Adrenal gland (tissue), 19 donors: ENCODE measurements at places on chromosomes 7 and 10. TPM values are rescaled to one million over a fixed set of nuclear protein-coding genes. Genes with fewer than 3 reads are reported as not detected.

- DNase-seq: no peak
- H3K36me3 ChIP-seq: no peaks in the 10 kb centered on the region
- H3K4me1 ChIP-seq: no peaks in the 10 kb centered on the region
- H3K27ac ChIP-seq: no peak overlapping the region
Observed at GRCh38 chr7:132817949-132818348, 241.7 kb upstream of the PLXNA4 start.

GRCh38 chr10:31808258-31809218, 120.1 kb downstream of the ARHGAP12 start:
- H3K4me1 ChIP-seq: no peaks in the 10 kb centered on the region
- DNase-seq: peak; percentile 41
- peak overlapping the region; percentile 59 for H3K4me3 ChIP-seq
- no peaks in the 10 kb centered on the region for H3K27me3 ChIP-seq
- H3K27ac ChIP-seq: peak overlapping the region; percentile 59

DNA sequence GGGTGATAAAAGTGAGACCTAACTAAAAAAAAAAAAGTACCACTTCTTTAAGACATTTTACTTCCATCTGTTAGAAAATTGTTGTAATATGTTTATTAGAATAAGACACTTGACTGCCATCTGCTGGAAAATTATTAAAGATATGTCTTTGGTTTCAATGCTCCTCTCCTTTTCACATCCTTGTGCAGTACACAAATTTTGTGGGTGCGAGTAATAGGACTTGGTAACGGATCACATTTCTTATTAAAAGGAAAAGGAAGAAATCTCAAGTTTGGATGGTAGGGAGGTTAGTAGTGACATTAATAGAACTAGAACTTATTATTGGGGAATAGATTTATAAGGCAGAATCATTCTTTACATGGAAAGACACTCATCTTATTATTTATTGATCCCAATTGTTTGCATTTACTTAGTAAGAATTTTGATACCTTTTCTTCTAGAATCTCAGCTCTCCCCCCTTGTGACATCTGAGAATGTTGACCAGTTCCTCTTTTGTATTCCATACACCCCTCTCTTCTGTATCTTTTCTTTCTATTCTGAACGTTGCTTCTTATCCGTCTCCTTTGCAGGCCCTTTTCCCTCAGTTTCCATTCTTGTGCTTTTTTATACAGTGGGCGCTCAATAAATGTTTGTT, 43.0 kb upstream of the RPA3 start:
- H3K27me3 ChIP-seq: no peaks in the 10 kb centered on the region
- H3K36me3 ChIP-seq: no peaks in the 10 kb centered on the region
- peaks cover 35% of the 10 kb centered on the region for H3K4me1 ChIP-seq
- no peak overlapping the region for H3K4me3 ChIP-seq
- DNase-seq: no peak
- peak overlapping the region; percentile 27 for H3K27ac ChIP-seq

DNA sequence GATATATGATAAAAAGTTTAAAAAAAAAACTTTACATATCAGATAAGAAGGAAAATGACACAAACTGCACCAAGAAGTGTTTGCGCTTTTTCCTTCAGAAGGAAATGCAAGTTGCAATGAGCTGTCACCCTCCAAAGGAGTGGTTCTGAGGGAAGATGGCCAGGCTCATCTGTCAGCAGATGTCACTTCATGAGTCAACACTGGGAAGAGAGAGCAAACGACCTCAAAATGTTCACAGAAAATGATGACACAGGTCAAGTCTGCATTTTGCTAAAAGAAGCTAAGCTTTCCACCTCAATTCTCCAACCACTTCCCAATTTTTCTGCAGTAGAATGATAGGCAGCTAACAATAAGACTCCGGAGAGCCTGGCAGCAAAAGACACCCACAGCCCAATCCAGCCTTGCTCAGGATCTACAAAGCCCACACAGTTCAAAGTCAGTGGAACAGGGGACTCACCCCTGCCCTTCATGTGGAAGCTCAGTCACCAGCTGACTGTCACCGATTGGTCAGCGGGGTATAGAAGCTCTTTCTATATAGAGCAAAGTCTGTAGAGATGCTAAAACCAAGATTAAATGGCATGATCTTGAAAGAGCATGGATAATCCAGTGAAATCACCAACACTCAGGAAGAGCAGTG, 155.1 kb upstream of the NEBL start:
- H3K27ac ChIP-seq: no peak overlapping the region
- H3K4me3 ChIP-seq: no peak overlapping the region
- no peaks in the 10 kb centered on the region for H3K27me3 ChIP-seq
- H3K4me1 ChIP-seq: no peaks in the 10 kb centered on the region
- H3K36me3 ChIP-seq: no peaks in the 10 kb centered on the region

GRCh38 chr10:94240901-94241300, 121.8 kb downstream of the NOC3L start:
- no peak overlapping the region for H3K27ac ChIP-seq
- no peak overlapping the region for H3K4me3 ChIP-seq
- no peaks in the 10 kb centered on the region for H3K36me3 ChIP-seq
- H3K4me1 ChIP-seq: no peaks in the 10 kb centered on the region

DNA sequence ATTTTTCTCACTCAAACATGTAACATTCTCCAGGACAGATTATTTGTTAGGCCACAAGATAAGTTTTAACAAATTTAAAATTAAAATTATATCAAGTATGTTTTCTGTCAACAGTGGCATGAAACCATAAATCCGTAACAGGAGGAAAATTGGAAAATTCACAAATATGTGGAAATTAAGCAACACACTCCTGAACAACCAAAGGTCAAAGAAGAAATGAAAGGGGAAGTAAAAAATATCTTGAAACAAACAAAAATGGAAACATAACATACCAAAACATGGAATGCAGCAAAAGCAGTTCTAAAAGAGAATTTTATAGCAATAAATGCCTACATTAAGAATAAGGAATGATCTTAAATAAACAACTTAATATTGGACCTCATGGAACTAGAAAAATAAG, 147.3 kb downstream of the ZEB1 start:
- H3K4me3 ChIP-seq: no peak overlapping the region
- no peaks in the 10 kb centered on the region for H3K4me1 ChIP-seq
- H3K36me3 ChIP-seq: no peaks in the 10 kb centered on the region
- DNase-seq: no peak

- no peaks in the 10 kb centered on the region for H3K4me1 ChIP-seq
- no peak overlapping the region for H3K27ac ChIP-seq
- DNase-seq: no peak
- no peak overlapping the region for H3K4me3 ChIP-seq
- no peaks in the 10 kb centered on the region for H3K36me3 ChIP-seq
Observed at GRCh38 chr7:16202303-16202702, 219.0 kb downstream of the CRPPA start.

DNA sequence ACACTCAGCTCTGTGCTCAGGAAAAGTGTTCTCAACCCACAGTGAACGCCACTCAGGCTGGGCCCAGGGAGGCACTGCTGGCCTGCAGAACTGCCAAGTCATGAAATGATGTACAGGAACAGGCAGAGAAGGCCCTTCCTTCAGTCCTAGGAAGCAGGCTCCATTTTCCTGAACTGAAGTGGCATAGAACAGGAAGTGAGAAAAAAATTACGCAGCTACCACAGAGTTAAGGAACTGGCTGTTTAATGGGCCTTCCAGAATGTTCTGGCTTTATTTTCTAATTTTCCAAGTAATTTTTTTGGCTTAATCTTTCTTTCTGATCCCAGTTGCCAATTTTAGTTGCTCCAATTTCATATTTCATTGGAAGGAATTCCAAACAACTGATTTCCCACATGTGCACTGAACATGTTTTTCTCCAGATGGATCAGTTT, 39.3 kb downstream of the LRRC18 start:
- no peaks in the 10 kb centered on the region for H3K4me1 ChIP-seq
- no peaks in the 10 kb centered on the region for H3K27me3 ChIP-seq
- no peak overlapping the region for H3K27ac ChIP-seq
- H3K36me3 ChIP-seq: no peaks in the 10 kb centered on the region

DNA sequence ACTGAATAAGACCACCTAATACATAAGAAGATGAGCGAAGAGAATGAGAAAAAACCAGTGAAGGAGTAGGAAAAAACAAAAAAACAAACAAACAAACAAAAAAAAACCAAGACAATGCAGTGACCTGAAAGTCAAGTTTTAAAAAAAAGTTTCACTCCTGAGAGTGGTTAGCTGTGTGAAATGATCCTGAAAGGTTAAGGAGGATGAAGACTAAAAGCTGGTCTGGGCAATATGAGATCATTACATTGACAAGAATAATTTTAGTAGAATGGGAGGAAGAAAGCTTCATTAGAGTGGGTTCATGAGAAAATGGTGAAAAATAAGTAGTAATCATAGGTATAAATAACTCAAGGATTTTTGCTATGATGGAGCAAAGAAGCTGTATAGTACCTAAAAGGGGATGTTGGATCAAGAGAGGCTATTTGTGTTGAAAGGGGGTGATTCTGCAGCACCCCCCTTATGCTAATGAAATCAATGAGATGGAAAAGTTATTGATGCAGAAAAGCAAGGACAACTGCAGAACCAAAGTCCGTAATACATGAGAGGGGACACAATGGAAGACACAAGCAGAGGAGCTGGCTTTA, 80.2 kb downstream of the KMT2C start:
- DNase-seq: no peak
- H3K4me3 ChIP-seq: no peak overlapping the region
- peaks cover 14% of the 10 kb centered on the region for H3K4me1 ChIP-seq
- no peak overlapping the region for H3K27ac ChIP-seq

DNA sequence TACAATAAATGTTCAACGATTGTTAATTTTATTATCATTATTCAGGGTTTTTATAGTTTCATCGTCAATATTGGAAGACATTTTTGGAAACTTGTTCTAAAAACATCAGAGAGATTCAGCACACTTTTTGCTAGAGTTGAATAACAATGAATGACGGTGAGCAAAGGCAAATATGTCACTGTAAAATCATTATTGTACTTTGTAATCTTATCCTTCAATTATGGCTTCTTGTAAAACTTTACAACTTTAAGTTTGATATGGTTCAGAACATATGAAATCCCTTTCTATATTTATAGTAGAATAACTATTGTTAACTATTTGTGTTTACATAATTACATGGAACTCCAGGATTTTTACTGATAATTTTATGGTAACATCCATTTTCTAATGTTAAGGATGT, 167.8 kb upstream of the SEMA3A start:
- H3K27me3 ChIP-seq: no peaks in the 10 kb centered on the region
- no peak overlapping the region for H3K4me3 ChIP-seq
- no peak overlapping the region for H3K27ac ChIP-seq
- H3K4me1 ChIP-seq: no peaks in the 10 kb centered on the region

- H3K27me3 ChIP-seq: no peaks in the 10 kb centered on the region
- no peak overlapping the region for H3K4me3 ChIP-seq
- H3K36me3 ChIP-seq: no peaks in the 10 kb centered on the region
- no peaks in the 10 kb centered on the region for H3K4me1 ChIP-seq
Observed at GRCh38 chr7:79968894-79969293, 165.7 kb upstream of the GNAI1 start.

DNA sequence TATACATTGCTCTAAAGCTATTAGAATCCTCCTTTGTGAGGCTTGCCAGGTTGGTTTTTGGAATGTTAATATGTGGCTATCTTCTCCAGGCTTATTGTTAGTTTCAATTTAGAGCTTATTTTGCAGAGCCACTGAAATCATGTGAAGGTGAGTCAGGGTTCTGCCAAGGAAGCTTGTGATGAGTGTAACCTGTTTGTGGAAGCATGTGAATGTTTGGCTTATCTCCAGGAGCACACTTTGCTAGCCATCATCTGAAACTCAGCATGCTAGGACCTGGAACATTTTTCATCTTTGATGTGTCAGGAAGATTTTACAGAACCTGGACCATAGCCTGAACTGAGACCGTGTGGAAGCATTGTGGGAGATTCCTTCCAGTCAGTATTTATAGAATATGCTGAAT, 197.3 kb downstream of the PPP1R9A start:
- peak; percentile 21 for DNase-seq
- H3K36me3 ChIP-seq: no peaks in the 10 kb centered on the region
- H3K4me3 ChIP-seq: no peak overlapping the region
- H3K4me1 ChIP-seq: no peaks in the 10 kb centered on the region
- no peak overlapping the region for H3K27ac ChIP-seq
- H3K27me3 ChIP-seq: no peaks in the 10 kb centered on the region

- H3K4me3 ChIP-seq: no peak overlapping the region
- DNase-seq: peak; percentile 62
- no peaks in the 10 kb centered on the region for H3K27me3 ChIP-seq
- H3K27ac ChIP-seq: peak overlapping the region; percentile 64
- H3K36me3 ChIP-seq: peaks cover 11% of the 10 kb centered on the region
Observed at GRCh38 chr10:114552050-114552449, 106.0 kb downstream of the ABLIM1 start.

- H3K36me3 ChIP-seq: peaks cover 52% of the 10 kb centered on the region
- H3K27me3 ChIP-seq: no peaks in the 10 kb centered on the region
- DNase-seq: no peak
Observed at GRCh38 chr10:79349072-79349491, 1.8 kb downstream of the PPIF start.

- no peaks in the 10 kb centered on the region for H3K4me1 ChIP-seq
- no peak overlapping the region for H3K27ac ChIP-seq
- H3K36me3 ChIP-seq: no peaks in the 10 kb centered on the region
- no peaks in the 10 kb centered on the region for H3K27me3 ChIP-seq
Observed at GRCh38 chr7:14207138-14207537, 217.7 kb upstream of the ETV1 start.

DNA sequence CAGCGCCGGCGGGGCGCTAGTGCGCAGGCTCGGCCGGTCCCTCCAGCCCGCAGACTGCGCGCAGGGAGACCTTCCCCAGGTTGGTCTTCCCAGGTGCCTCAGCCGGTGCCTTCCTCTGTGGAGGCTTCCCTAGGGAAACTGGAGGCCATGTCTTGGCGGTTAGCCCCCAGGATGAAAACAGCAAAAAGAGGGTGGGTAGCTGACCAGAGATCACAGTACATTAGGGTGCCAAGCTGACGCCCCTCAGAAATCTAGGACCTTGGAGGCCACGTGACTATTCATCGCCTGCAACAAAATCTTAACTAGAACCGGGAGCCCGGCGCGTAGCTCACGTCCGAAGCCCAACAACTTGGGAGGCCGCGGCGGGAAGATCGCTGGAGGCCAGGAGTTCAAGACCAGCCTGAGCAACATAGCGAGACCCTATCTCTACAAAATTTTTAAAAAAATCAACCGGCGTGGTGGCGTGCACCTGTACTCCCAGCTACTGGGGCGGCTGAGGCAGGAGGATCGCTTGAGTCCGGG, 327 bp upstream of the FIS1 start:
- H3K4me1 ChIP-seq: peaks cover 13% of the 10 kb centered on the region
- DNase-seq: no peak
- peak overlapping the region; percentile 100 for H3K4me3 ChIP-seq
- H3K27ac ChIP-seq: peak overlapping the region; percentile 81

DNA sequence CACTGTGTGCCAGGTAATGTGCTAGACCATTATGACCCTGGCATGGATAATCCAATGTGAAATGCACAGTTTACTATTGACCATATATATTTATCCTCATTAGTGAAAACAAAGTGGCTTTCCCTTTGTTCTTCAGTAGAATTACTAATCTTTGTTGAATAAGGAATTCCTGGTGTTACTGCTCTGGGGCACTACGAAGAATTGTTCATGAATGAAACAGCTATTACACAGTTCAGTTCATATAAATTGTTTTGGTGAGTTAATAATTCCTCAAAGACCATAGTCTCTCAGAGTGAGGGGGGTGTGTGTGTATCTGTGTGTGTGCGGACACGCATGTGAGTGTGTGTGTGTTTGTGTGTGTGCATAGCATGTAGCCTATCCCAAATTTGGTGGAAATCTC, 668.0 kb upstream of the MBL2 start:
- DNase-seq: no peak
- H3K36me3 ChIP-seq: no peaks in the 10 kb centered on the region
- no peak overlapping the region for H3K4me3 ChIP-seq
- no peak overlapping the region for H3K27ac ChIP-seq
- no peaks in the 10 kb centered on the region for H3K27me3 ChIP-seq

ATAD1 gene
- 30.0 TPM for total RNA-seq

ZNF853 gene
- total RNA-seq: 5.8 TPM

POLR3A gene
- total RNA-seq: 10.2 TPM

PRRT4 gene
- 1.3 TPM for total RNA-seq

TSPAN33 gene
- 5.5 TPM for total RNA-seq

NKX1-2 gene
- total RNA-seq: not detected

GOLGA7B gene
- total RNA-seq: 1.2 TPM

NEUROG3 gene
- not detected for total RNA-seq

ST7 gene
- 31.2 TPM for total RNA-seq

ATRNL1 gene
- total RNA-seq: 108 TPM
